ENCODE measurements at places on chromosomes 13 and 19. TPM values are rescaled to one million over a fixed set of nuclear protein-coding genes. Genes with fewer than 3 reads are reported as not detected.

DNA sequence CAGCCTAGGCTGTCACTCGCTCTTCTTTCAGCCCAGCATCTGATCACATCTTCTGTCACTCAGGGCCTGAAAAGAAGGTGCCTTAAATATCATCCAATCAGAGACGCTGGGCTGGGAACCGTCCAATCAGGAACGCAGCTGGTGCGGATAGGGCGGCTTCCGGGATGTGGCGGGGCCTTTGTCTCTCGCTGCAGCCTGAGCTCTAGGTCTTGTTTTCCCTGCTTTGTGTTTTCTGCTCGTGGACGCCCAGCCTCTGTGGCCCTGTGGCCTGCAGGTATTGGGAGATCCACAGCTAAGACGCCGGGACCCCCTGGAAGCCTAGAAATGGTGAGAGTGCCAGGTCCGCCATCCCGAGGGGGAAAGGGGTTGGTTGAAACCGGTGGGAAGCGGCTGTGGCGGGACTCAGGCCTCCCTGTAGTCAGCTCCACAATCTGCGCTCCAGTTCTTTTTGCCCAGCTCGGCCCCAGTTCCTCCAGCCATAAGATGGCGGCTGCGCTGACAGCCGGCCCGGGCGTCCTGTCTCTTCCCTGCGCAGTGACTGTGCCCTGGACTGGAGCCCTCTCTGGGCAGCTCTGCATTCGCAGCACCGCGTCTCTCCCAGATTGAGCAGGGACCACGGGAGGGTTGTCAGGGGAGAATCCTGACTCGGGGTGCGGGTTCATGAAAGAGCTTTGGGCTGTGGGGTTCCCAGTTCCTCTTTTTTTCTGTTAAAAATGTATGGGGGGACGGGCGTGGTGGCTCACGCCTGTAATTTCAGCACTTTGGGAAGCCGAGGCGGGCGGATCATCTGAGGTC lies at the start of gene ZNF85:
TSS of gene ZNF85 (plus strand) at position 175 of the 795 bp plus-strand sequence. CDS start at position 325, 150 bp downstream.
- peak; percentile 90 for DNase-seq

DNA sequence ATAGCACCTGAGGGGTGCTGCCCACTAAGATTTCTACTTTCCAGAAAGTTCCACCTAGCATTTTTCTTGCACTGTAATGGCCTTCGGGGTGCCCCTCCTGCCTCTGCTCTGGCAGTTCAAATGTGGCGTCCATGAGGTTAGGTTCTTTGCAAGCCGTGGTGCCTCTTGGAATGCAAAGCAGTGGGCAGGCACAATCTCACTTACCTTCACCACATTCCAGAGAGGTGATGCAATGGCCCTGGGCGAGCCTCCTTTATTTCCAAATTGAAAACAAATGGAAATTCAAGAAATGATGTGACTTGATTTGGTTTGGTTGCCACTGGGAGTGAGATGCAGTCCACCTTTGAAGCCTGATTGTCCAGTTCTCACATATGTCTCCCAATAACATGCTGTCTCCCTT lies 46.9 kb downstream of the FGF9 start:
- peak; percentile 52 for DNase-seq

DNA sequence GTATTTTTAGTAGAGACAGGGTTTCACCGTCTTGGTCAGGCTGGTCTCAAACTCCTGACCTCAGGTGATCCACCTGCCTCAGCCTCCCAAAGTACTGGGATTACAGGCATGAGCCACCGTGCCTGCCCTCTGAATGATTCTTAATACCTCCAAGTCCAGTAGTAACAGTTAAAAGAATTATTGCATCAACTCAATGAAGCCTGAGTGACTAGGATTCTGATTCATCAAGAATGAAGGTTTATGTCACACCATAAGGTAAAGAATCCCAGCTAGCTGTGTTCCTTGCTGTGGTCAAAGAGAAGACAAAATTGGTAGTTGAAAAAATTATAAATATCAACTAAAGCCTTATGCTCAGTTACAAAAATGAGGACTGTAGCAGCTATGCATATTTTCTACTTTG lies 81.2 kb upstream of the ABCC4 start:
- DNase-seq, result no peak

GRCh38 chr19:18726846-18727245 lies 43.4 kb downstream of the CRTC1 start:
- DNase-seq, result no peak

GRCh38 chr13:41648314-41648935 lies 191.1 kb downstream of the RGCC start:
- no peak for DNase-seq

- peak; percentile 55 for DNase-seq
Observed at GRCh38 chr13:65112531-65112941, 2117.6 kb downstream of the PCDH9 start.

DNA sequence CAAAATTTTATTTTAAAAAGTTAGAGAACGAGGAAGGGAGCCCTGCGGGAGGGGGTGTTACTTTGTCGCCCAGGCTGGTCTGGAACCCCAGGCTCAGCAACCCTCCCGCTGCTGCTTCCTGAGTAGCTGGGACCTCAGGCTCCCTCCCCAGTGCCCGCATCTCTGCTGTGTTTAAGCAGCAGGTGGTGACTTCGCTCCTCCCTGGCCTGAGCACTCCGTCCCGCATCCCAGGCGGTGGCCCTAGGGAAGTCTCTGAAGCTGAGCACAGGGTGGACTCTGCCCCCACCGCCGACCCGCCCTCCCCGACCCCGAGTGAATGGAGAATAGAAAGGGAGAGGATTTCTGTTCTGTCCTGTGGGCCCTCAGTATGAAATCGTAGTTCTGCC lies 30.5 kb downstream of the ZNF701 start:
- no peak for DNase-seq

DNA sequence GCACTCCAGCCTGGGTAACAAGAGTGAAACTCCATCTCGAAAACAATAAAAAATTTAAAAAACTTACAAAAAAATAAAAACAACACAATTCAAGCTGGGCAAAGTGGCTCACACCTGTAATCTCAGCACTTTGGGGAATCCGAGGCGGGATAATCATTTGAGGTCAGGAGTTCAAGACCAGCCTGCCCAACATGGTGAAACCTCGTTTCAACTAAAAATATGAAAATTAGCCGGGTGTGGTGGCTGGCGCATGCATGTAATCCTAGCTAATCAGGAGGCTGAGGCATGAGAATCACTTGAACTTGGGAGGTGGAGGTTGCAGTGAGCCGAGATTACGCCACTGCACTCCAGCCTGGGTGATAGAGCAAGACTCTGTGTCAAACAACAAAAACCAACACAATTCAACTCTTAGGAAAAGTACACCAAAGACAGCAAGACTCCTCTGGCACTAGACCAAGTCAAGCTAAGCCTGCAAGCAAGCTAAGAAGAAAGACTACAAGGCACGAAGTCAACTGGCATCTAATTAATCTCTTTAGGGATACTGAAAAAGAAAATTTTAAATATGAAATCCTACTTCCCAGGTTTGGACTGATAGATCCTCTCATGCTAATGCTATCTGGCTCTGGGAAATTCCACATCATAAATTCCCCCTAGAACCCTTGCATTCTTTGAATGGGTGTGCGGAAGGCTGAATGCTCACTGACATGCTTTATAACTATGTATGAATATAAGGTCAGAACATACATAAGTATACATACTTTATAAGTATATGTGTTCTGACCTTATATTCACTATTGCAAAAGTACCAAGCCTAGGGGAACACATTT lies 7.9 kb downstream of the PBX4 start:
- DNase-seq, result no peak

GRCh38 chr19:11035441-11036377 lies 53.6 kb upstream of the LDLR start:
- DNase-seq, result peak; percentile 62

- no peak for DNase-seq
Observed at GRCh38 chr19:35484252-35485036, 5.8 kb downstream of the KRTDAP start.

GRCh38 chr13:113520571-113520970 lies 30.1 kb upstream of the DCUN1D2 start:
- DNase-seq, result no peak

- DNase-seq, result no peak
Observed at GRCh38 chr19:34847393-34847792, 74.4 kb upstream of the ZNF599 start.

- DNase-seq, result no peak
Observed at GRCh38 chr19:8196271-8196927, 12.8 kb upstream of the CERS4 start.

- DNase-seq, result no peak
Observed at GRCh38 chr13:30681843-30682242, 53.5 kb upstream of the ALOX5AP start.

DNA sequence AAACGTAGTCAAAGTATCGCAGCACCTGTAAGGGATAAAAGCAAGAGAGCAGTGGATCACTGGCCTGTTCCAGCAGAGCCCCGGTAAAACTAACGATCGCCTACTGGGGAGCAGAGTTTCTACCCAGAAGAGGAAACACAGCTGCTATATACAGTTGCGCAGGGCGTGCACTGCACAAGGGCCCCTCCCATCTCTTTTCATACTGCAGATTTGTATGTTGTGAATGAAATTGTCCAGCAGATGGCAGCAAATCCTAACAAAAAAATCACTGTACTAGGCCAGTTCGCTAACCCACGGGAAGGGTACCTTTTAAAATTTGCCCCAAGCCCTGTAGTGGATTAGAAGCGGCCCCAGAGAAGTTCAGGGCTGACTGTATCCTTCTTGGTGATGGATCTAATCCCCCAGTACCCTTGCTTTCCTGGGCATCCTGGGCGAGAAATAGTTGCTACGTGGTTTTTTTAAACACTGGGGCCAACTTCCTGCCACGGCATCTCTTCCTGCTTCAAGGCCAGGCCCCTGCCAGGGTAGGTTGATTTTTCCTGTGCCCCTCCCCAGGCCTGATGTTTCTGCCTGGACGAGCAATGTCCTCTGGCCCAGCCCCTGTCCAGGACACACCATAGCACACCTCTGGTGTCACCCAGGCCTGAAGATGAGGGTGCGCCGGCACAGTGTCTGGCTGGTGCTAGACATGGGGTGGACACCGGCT lies 127.0 kb downstream of the IER2 start:
- DNase-seq, result peak; percentile 56

GRCh38 chr19:8684001-8684902 lies 14.3 kb downstream of the ACTL9 start:
- DNase-seq, result no peak

The SHISA7 gene
- total RNA-seq, result not detected

The ZNF235 gene
- total RNA-seq, result 3.8 TPM

The SLC10A2 gene
- not detected for total RNA-seq

The PTPRS gene
- 66.6 TPM for total RNA-seq

The SIGLEC5 gene
- not detected for total RNA-seq

The ZNF304 gene
- total RNA-seq, result 11.1 TPM

The FFAR1 gene
- not detected for total RNA-seq

The PRSS57 gene
- not detected for total RNA-seq

The WDR88 gene
- not detected for total RNA-seq
